IMR-90 (cell line): ENCODE measurements at places on chromosomes 3 and 15. TPM values are rescaled to one million over a fixed set of nuclear protein-coding genes. Genes with fewer than 3 reads are reported as not detected.

The GOLGA6L10 gene
- under 0.01 and 0.28 TPM in 2 replicates for total RNA-seq

The KY gene
- total RNA-seq, result under 0.01 TPM in 2 replicates

The BTD gene
- 14.2 and 21.1 TPM in 2 replicates for total RNA-seq

The TRPM1 gene
- total RNA-seq, result 0.28 TPM in 1 of 2 replicates, not detected in the other

The RBM6 gene
- 38.5 and 40.8 TPM in 2 replicates for total RNA-seq

The RYR3 gene
- 0.18 TPM in 1 of 2 replicates, not detected in the other for total RNA-seq

The WDR76 gene
- total RNA-seq, result 25.8 and 28.9 TPM in 2 replicates

The TXNRD3 gene
- 8.1 and 8.4 TPM in 2 replicates for total RNA-seq

The SHC4 gene
- 2.5 and 2.7 TPM in 2 replicates for total RNA-seq
